ENCODE measurements at places on chromosomes 6 and 20.

DNA sequence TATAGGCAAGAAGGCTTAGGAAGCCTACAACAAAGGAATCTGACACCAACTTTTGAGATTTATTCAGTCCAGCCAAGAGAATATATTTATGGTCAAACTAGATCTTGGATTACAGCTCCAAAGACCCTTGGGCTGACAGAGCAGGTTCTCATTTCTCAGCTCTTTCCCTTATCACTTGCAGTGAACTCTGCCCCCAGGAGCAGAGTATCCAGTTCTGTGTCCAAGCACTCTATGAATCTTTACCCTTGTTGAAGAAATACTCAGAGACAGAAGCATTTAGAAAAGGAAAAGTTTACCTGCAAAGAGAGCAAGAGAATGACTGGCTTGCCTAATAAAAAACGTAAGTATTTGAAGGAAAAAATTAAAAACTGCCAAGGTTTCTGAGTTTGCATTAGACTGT lies 190.5 kb downstream of the SLC16A10 start:
- DNase-seq = no peak

- DNase-seq = no peak
Measured at GRCh38 chr20:21391185-21391971, 5.9 kb downstream of the NKX2-4 start.

GRCh38 chr6:167150941-167151549 lies 6.7 kb downstream of the GPR31 start:
- no peak for DNase-seq

DNA sequence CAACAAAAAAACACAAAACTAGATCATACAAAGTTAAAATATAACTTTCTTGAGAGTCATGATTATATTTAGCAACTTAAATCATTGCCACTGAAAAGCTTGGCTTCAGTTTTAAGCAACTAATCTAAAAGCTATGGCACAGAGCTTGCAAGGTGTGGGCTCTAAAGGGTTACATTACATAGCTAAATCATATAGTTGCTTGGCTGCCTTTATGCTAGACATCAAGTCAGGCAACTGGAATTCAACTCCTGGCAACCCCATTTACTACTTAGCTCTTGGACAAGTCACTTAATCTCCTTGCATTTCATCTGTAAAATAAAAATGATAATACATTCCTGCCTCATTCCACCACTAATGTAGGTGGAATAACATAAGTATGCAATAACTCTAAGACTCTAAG lies 40.9 kb upstream of the GCM1 start:
- no peak for DNase-seq

DNA sequence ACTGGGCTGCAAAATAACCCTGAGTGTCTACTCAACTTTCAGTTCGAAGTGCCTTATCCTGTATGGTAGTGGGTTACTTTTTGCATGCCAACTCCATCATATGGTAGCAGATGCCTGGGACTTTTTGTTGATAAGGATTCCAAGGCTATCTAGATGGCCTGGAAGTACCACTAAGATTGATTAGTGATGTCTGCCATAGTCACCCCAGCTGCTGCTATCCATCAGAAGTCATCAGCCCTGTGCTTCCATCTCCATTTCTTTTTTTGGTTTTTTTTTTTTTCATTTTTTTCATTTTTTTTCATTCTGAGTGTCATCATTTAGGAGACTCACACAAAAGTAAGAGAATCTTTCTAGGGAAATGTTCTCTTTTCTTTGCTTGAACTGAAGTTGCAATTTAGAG lies 217.4 kb upstream of the PLCB4 start:
- DNase-seq = no peak

GRCh38 chr20:3813848-3814581 lies 6.3 kb upstream of the AP5S1 start:
- no peak for DNase-seq

DNA sequence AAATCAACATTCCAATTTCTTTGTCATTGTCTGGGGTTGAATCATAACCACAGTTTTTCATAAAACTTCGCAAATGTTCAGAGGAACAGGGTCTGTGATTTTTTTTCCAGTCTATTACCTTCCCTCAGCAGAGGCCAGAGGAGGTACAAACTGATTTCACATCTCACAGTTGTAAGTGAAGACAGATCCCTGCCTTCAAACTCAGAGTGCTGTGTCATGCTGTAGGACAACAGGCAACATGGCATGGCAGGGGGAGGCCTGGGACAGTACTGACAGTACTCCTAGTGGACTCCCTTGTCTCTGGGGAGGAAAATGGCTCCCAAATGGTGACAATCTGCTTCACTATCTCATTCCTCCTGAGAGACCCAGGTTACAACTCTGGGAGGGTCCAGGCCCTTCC lies 308.6 kb downstream of the CDC5L start:
- no peak for DNase-seq

GRCh38 chr20:20525756-20526155 lies 157.9 kb downstream of the INSM1 start:
- DNase-seq = no peak

- no peak for DNase-seq
Measured at GRCh38 chr6:142927271-142927580, 17.8 kb downstream of the HIVEP2 start.

DNA sequence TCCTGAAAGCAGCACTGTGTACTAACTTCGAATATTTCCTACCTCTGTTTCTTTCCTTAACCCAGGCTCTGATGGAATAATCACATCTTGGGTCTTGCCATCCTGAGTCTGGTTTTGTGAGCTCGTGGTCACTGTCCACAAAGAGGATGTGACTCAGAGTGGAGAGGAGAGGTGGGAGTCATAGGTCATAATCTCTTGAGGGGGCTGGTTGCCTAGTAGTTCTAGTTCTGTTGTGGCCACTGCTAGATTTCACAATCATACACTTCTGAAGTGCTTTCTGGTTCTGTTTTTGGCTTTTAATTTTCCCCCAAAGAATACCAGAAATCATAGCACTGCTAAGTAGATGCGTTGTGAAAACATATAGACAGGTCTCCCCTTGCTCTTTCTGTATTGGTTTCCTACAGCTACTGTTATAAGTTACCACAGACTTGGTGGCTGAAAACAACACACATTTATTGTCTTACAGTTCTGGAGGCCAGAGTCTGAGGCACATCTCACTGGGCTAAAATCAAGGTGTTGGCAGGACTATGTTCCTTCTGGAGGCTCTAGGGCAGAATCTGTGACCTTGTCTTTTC lies 102.8 kb downstream of the NRSN1 start:
- no peak for DNase-seq

DNA sequence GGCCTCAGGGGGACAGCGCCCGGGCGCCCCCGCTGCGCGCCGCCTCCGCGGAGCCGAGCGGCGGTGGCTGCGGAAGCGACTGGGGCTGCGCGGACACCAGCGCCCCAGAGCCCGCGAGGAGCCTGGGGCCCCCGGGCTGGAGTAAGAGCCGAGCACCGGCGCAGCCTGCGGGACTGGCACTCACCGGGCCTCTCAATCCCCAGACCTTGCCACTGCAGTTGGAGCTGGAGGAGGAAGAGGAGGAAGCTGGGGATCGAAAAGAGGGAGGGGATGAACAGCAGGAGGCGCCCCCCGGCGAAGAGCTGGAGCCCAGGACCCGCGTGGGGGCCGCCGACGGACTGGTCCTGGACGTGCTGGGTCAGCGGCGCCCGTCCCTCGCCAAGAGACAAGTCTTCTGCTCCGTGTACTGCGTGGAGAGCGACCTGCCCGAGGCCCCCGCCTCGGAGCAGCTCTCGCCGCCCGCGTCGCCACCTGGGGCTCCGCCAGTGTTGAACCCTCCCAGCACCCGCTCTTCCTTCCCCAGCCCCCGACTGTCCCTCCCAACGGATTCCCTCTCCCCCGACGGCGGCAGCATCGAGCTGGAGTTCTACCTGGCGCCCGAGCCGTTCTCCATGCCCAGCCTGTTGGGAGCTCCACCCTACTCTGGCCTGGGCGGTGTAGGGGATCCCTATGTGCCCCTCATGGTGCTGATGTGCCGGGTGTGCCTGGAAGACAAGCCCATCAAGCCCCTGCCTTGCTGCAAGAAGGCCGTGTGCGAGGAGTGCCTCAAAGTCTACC lies 590 bp downstream of the RNF217 start:
- no peak for DNase-seq
